ENCODE measurements at places on chromosomes 1 and 21. TPM values are rescaled to one million over a fixed set of nuclear protein-coding genes. Genes with fewer than 3 reads are reported as not detected.

DNA sequence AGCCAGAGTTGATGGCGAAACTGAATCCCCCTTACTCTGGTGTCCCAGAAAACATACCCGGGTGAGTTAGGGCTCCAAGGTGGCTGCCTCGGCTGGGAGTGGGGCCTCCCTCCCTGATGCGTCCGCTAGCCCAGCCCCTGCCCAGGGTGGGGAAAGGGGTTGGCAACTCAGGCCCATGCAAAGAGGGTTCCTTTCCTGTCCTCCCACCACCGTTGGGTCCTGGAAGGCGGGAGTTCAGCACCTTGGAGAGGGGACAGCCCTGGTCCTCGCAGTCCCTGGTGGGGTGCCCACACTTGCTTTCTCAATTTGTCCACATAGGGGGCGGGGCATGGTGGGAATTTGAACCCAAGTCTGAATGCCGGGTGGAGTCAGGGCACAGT lies 6.1 kb downstream of the SRM start:
- DNase-seq: peak; percentile 46

DNA sequence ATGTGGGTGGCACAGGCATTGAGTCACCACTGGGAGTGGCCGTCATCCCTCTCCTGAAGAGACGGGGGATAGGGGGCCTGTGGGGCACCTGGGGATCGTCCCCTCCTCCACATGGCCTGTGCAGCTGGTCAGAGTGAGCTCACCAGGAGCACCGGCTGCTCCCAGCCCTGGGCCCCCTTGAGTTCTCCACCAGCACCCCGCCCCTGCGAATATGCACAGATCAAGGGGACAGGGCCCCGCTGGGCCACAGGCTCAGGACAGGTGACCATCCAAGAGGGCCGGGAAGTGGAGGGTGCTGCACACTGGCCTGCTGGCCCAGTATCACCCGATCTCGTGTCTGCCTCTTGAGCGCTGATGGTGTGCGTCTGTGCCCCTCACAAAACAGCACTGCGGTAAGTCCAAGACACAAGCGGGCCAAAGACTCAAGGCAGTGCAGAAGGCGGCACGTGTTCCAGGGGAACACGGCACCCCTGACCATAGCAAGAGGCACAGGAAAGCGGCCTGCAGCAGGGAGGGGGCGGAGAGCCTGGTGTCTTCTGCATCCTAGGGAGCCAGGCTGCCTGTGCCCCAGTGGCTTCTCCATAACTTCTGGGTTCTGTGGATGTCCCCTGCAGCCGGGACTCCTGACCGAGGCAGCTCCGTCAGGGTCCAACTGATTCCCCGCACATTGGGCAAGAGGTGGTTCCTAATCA lies 18.1 kb upstream of the TSPEAR start:
- no peak for DNase-seq

DNA sequence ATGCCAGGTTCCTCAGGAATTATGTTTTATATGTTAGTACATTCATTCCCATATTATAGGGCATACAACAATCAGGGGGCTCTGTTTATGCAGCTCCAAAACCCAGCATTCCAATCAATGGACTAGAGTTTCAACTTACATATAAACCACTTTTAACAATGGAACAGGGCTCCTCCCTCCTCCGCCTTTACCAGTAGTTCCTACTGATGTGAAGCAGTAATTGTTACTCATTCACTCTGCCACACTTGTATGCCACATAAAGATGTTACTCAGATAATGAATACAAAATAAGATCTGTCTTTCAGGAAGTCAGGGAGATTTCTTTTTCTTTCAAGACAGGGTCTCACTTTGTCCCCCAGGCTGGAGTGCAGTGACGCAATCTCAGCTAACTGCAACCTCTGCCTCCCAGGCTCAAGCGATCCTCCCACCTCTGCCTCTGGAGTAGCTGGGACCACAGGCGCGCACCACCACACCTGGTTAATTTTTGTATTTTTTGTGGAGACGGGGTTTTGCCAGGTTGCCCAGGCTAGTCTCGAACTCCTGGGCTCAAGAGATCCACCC lies 17.1 kb downstream of the ZNF281 start:
- DNase-seq: no peak

- DNase-seq: peak; percentile 84
These were observed 639 bp upstream of the DNAJB4 start for GRCh38 chr1:78003882-78004718.

Gene HMGCL
- 38.1 TPM for total RNA-seq

Gene LCE3A
- total RNA-seq: not detected

Gene AMPD1
- total RNA-seq: 8.1 TPM
